H7 (cell line): ENCODE measurements at places on chromosomes 1 and 21.

DNA sequence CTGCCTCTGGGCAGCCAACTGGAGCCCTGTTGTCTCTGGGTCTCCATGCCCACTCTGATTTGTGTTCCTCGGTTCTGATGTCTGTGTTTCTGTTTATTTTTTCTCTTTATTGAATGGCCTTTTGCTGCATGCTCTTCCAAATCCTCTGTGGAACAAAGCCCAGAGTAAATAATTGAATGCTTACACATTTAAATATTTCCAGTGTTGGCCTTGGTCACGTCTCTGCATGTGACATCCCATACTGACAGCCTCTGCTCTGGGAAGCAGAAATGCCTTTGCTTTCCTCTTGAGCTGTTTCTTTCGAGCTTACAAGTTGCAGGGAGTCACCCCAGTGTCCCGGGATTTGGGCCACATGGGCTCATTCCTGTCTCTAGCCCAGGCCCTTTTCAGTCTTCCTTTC lies 267.9 kb downstream of the PTPRU start:
- DNase-seq = no peak

DNA sequence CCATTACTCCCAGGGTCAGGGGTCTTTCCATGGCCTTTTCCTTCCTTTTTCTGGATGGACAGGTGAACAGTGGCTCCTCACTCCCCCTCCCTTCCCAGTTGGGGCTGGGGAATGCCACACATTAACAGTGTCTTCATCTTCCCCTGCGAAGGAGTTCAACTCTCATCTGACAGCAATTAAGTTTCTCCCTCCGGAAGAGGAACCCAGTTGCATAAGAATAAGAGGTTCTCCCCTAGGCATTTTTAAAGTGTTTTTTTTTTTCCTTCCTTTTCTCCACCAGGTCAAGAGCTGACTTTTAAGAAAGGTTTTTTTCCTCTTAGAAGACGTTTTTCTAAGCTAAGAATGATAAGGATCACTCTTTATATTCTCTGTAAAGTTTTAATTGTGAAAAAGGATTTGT lies 42.3 kb upstream of the FASLG start:
- no peak for DNase-seq

DNA sequence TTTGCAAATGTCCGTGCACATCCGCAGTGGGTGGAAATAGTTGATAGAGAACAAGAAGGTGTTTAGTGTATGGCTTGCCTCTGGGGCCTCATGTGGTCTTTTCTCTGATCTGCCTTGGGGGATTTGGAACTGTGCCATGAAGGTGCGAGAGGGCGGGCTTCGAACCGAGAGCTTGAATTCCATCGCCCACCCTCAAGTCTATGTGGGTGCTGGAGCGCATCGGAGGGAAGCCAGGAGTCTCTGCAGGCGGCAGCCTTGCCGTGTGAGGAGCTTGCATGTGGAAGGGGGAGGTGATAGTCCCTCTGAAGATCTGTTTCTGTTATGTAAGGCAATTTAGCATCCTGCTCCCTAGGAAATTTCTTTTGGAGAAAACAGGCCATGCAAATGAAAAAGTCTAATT lies 119.6 kb downstream of the HUNK start:
- DNase-seq = no peak

DNA sequence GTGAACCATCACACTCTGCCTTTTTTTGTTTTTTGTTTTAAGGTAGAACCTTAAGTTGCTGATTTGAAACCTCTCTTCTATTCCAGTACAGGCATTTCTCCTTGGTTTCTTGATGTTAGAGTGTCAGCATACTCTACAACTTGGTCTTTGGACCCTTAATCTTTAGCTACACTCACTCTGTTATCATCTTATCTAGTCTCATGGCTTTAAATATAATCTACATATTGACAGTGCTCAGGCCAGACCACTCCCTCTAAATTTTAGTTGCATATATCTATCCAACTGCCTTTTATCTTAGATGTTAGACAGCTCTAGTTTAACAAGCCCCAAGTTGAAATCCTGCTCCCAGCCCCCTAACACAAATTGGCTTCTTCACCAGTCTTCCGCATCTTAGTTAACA lies 22.1 kb downstream of the NME7 start:
- DNase-seq = no peak

GRCh38 chr1:37092937-37093336 lies 58.6 kb upstream of the GRIK3 start:
- no peak for DNase-seq

GRCh38 chr1:15139654-15140350 lies 13.7 kb upstream of the TMEM51 start:
- peak; percentile 81 for DNase-seq

GRCh38 chr21:25031750-25032149 lies 575.5 kb downstream of the MRPL39 start:
- no peak for DNase-seq

DNA sequence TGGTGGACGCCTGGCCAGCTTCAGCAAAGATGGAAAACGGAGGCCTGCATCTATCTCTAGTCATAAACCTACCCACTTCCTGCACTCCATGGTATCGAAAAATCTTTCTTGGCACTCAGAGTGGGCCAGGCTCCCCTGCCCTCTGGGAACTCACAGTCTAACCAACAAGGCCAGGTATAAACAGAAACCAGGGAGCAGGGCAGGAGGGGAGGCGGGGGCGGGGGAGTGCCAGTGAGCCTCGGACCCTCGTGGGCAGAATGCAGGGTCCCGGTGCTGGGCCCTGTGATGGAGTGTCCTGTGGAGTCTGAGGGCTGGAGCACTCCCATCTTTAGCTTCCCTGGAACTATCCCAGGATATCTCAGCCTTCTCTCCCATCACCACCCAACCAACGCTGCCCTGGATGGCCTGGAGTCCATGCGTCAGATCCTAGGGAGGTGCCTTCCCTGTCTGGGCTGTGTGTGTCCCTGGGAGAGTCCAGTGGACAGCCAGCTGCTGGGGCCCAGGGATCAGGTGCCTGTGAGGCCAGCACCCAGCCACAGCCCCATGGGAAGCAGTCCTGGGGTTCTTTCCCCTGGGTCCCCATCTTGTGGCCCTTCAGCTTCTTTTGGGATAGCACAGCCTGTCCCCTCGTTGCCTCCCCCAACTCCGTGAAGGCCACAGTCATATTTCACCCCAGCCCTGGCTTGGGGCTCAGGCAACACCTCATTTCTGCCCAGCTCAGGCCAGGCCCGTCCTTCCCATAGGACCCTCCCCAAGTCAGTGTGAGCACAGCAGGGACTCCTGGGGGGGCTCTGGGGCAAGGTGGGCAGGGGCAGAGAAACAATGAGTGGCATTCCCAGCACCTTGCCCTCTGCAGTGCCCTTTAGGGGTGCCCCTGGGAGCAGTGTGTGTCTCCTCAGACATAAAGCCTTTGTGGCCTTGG lies 1.1 kb upstream of the EPS8L3 start:
- DNase-seq = no peak

DNA sequence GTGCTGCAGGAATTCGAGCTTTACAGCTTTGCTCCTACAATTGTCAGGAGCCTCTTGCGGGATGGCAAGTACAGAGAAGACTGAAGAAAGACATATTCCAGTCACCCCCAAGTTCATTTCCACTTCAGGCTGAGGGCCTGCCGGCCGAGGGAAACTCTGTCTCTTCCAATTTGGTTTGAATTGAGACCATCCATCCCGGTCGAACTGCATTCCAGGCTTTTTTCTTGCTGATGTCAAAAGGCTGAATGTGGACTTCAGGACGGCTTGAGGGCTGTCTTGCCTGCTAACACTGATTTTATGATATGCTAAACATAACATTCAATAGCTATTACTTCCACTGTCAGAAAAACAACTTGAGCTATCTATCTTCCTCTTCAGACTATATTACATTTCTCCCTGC lies 79.8 kb upstream of the PLXNA2 start:
- DNase-seq = no peak

- peak; percentile 32 for DNase-seq
Measured at GRCh38 chr1:153357076-153357852, 390 bp upstream of the S100A9 start.

GRCh38 chr21:44273046-44273445 lies 11.3 kb upstream of the DNMT3L start:
- no peak for DNase-seq

DNA sequence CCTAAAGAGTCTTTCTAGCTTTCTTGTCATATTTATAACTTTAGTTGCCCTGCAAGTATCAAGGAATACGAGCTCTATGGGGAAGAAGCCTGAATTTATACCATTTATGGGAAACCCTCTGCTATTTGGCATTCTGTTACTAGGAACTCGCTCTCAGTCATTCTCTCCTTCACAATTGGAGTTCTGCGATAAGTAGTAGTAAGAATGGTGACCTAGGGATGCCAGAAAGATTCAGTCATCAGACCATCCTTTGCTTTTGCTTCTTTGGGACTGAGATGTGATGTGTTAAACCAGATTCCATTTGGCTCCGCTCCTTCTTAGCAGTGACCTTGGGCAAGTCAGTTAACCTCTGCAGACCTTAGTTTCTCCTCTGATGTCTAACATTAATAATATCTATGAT lies 256.5 kb downstream of the FGGY start:
- DNase-seq = no peak

DNA sequence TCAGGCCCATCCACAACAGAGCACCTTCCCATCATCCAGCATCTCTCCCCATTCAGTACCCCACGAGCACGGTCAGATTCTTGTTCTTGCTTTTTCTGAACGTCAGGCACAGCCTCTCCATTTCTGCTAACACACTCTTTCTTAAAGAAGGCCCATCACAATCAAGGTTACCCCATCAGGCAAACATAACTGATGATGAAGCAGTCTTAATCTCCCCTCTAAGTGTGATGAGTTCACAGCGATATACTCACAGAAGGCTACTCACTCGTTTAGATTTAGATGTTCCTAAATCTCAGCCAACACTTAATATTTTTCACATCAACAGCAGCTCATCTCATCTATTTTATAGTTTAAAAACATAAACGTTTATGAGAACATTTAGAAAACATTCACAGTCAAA lies 75.6 kb downstream of the ADSS2 start:
- no peak for DNase-seq

DNA sequence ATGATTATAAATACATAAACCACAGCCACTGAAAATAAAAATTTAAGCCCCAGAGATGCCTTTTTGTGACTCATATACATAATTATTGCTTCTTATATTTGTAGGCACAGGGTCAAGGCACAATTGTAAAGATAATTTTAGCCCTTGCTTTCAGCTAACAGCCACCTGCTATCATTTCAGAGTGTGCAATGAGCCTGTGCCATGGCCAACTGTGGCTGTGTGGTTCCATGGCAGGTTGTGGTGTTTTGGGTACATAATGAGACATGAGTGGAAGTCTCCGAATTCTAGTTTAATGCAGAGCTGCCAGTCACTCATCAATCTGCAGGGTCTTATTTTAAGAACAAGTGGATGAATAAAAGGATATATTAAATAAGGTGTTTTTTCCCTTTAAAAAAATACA lies 346.9 kb upstream of the SNX7 start:
- no peak for DNase-seq

DNA sequence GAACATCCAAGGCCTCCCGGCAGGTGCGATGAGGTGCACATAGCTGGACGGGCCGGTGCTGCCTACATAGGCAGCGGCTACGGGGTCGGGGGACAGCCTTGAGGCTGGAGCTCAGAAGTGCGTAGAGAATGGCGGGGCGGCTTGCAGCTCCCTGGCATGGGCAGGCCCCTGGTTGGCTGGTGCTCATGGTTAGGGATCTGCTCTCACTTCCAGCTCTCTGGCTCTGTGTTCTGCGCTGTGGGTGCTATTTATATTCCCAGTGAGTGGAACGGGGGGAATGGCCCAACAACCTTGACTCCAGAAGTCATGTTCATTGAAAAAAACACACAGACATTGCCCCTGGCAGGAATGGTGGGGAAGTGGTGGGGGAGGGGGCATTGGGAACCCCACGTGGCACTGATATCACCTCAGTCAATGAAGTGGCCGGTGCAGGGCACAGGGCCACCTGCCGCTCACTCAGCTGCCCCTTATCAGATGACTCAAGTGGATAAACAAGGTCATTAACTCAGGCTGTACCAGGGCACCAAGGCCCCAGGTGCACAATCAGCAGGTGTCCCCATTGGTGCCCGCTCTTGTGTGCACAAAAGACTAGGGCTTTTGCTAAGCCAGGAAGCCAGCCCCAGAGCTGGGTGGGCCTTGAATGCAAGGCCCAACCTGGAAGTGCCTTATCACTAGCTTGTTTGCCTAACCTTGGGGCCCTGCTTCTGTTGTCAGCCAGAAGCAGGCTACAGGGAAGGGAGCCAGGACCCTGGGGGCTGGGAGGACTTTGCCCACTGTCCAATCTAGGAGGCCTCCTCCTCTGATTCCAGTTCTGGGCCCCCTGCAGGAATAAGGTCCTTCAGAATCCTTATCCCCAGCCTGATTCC lies at the start of gene NR0B2:
TSS of gene NR0B2 (minus strand) at position 222 of the 866 bp plus-strand sequence. CDS start at position 187, 35 bp downstream.
- peak; percentile 33 for DNase-seq

DNA sequence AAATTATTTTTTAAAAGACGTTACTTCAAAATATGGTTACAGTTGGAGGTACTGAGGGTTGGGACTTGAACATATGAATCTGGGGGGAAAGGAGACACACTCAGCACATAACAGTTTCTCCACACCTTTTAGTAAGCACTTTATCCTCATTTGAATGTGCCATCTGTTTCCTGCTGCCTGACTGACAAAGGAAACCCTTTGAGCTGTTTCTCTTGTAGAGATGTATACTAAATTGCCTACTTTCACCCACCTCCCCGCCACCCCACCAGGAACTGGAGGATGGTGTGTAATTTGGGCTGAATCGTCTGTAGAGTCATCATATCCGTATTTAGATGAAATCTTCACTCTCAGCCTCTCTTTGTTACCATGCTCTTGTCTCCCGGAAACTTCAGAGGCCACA lies 108.1 kb downstream of the KAZN start:
- DNase-seq = no peak

- no peak for DNase-seq
Measured at GRCh38 chr1:89552471-89553081, 27.9 kb downstream of the LRRC8B start.

DNA sequence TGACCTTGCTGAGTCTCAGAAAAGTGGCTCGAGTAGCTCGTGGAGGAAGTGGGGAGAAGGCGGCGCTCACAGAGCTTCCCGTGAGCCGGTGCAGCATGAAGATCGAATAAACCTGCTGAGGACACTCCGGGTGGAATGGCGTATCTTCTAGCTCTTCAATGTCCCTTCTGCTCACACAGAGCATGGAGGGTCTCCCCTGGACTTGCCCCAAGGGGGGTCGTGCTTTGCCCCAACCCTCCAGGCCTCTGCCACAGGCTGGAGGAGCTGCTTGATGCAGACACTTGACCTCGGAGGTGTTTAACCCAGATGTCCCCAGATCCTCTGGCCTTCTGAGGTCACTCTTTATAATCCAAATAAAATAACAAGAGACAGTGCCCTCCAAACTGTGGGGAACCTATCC lies 2.2 kb upstream of the KRTAP10-12 start:
- peak; percentile 31 for DNase-seq

- no peak for DNase-seq
Measured at GRCh38 chr1:24283326-24284155, 35.6 kb upstream of the GRHL3 start.

GRCh38 chr1:225182716-225183115 lies 245.1 kb downstream of the LBR start:
- DNase-seq = no peak
